B cell (primary cell): ENCODE measurements at places on chromosomes 12 and 14.
A peak's percentile ranks its signal among the peaks of the same experiment; 100 is the strongest.

DNA sequence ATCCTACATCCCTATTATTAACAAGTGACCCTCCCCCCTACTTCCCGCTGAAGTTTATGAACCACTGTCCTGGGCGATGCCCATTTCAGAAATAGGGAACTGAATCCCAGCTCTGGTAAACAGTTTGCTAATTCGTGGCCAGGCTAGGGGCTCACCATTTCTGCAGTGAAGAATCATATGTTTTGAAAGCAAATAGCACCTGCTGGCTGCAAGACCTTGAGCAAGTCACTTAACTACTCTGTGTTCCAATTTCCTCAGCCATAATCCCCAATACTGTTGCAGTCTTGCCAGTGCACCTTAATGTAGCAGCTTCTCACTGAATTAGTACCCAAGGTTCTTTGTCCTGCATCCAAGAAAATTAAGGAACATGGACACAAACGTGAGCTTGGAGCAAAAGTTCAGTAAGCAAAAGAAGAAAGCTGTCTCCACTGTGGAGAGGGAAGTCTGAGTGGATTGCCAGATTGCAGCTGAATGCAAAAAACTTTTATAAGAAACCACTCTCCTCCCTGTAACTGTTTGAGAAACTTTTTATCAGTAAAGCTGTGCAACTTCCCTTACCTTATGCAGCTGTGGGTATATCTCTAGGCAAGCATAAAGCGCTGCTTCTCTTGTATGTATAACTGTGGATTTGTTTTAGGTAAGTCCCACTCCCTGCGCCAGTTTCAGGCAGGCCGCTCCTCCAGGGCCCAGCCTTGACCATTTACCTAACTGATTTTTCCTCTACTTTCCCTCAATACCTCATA is 824 bp downstream of the OAS1 start:
- DNase-seq: peak; percentile 64

DNA sequence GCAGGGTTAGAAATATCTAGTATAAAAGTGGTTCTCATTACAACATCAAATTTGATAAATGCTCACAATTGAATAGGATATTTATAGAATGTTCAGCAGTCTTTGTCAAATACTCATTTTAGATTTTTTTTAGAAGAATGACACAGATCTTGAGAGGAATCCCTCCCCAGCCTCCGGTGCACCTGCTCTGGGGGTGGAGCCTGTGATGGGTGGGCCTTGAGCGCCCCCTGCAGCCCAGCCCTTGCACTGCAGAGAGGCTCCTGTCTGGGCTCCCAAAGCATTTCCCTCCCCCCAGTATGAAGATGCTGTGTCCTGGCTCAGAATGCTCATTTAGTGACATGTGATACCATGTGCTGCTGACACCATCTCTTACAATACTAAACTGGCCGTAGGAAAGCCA is 792.3 kb downstream of the TMEM121 start:
- peak; percentile 61 for DNase-seq

DNA sequence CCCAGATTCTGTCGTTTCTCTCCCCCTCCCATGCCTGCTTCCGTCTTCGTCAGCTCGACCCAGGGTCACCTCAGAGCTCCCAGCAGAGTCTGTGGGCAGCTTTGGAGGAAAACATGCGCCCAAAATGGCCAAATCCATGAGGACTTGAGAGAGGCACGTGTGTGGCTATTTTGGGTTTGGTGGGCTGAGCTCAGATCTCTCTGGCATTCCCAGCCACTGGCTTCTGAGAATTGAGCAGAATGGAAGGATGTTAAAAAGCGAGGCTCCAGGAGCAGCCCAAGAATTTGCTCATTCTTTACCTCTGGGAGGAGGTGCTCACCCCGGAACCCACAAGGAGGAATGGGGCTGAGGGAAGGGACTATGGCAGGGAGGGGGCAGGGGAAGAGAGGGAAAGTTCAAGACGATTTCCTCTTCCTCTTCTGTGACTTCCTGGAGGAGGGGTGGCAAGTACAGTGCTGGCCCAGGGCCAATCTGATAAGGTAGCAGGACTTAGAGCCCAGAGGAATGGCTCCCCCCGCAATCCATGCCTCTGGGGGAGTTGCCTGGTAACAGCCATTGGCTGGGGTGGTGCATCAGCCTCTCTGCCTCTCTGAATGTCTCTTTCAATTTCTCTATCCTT is 20.1 kb downstream of the TSPAN9 start:
- no peak for DNase-seq

DNA sequence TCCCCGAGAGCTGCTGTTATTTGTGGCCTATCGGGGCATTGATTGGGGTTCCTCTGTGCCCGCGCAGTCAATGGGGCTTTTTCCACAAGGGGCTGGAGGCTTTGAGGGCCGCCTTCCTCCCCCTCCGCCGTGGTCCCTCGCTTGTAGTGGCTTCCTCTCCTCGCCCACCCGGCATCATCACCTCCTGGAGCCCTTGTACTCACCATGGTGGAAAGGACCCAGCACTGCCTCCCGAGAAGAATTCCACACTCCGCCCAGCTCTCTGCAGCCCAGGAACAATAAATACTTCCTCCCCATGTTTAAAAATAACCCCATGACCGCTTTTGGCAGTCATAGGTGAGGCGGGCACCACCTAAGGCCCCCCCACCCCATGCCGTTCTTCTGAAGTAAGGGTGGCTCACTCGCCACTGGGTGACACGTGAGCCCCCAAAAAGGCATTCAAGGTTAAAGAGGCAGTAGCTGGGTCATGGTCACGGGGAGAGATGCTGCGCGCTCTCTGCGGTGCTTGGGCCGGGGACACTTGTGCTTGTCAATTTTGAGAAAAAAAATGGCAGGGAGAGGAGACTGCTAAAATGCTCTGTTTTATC is at the start of gene MYL2:
MYL2 (minus strand) TSS at position 256 of the 587 bp plus-strand sequence; CDS start at position 206, 50 bp downstream.
- no peak for DNase-seq

- DNase-seq: no peak
Observed at GRCh38 chr12:100399095-100399494, 42.2 kb downstream of the SLC17A8 start.

DNA sequence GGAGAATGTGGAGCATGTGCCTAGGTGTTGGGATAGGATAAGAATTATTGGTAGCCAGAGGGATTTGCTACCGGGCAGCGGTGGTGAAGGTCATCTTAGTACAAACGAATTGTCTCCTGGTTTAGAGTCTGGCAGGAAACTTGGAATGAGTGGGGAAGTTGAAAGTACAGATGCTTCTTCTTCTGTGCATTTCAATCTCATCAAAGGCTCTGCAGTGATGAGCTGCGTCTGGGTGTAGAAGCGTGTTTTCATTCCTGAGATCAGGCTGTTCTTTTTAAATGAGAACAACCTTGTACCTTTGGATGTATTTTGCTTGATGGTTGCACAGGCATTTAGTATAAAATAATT is 2.1 kb downstream of the WNK1 start:
- no peak for DNase-seq

- no peak for DNase-seq
Observed at GRCh38 chr12:72093930-72094329, 155.3 kb downstream of the TPH2 start.
